Dermis microvascular lymphatic vessel endothelial cell (primary cell): ENCODE measurements at places on chromosomes 4 and X. TPM values are rescaled to one million over a fixed set of nuclear protein-coding genes. Genes with fewer than 3 reads are reported as not detected.

Gene COX7B2
- total RNA-seq: not detected in 2 replicates

Gene TRAM1L1
- total RNA-seq: 0.51 TPM in 2 replicates

Gene TGIF2LX
- total RNA-seq: not detected in 2 replicates

Gene MAGEB3
- not detected in 2 replicates for total RNA-seq

Gene ZBTB49
- total RNA-seq: 1.8 and 2.4 TPM in 2 replicates

Gene AMTN
- total RNA-seq: not detected in 2 replicates

Gene ZNF732
- 0.63 and 1.4 TPM in 2 replicates for total RNA-seq

Gene MAGEA11
- total RNA-seq: not detected in 2 replicates

Gene MAGEC2
- not detected in 2 replicates for total RNA-seq

Gene TMEM154
- 0.63 and 1.8 TPM in 2 replicates for total RNA-seq

Gene TRIM60
- not detected in 2 replicates for total RNA-seq

Gene TLR2
- total RNA-seq: 0.13 and 0.77 TPM in 2 replicates

Gene RNF150
- total RNA-seq: 0.13 and 0.25 TPM in 2 replicates

Gene UBE2K
- total RNA-seq: 13.7 and 16.2 TPM in 2 replicates

Gene DCHS2
- 0.51 and 5.3 TPM in 2 replicates for total RNA-seq

Gene TSPAN7
- total RNA-seq: 9.2 and 23.8 TPM in 2 replicates

Gene VAMP7
- 37.0 and 42.2 TPM in 2 replicates for total RNA-seq

Gene FAM47E
- total RNA-seq: 0.13 and 0.26 TPM in 2 replicates

Gene BMX
- 68.9 and 119 TPM in 2 replicates for total RNA-seq

Gene SPP1
- not detected in 2 replicates for total RNA-seq

Gene SMIM10
- 1.5 and 1.9 TPM in 2 replicates for total RNA-seq

Gene GYPE
- under 0.01 TPM in 1 of 2 replicates, not detected in the other for total RNA-seq

Gene SH3TC1
- 82.8 and 147 TPM in 2 replicates for total RNA-seq

Gene POU4F2
- not detected in 2 replicates for total RNA-seq
